ENCODE measurements at places on chromosomes 11 and 22. TPM values are rescaled to one million over a fixed set of nuclear protein-coding genes. Genes with fewer than 3 reads are reported as not detected.

The TRIM6 gene
- total RNA-seq = 2.1 TPM

The GGTLC2 gene
- total RNA-seq = not detected

The ANO1 gene
- 228 TPM for total RNA-seq

The PNPLA3 gene
- 11.4 TPM for total RNA-seq

The OR52A1 gene
- not detected for total RNA-seq

The POTEH gene
- not detected for total RNA-seq

The OLFML1 gene
- total RNA-seq = 12.9 TPM

- DNase-seq = no peak
Observed at GRCh38 chr11:10911907-10912306, 54.1 kb upstream of the ZBED5 start.

DNA sequence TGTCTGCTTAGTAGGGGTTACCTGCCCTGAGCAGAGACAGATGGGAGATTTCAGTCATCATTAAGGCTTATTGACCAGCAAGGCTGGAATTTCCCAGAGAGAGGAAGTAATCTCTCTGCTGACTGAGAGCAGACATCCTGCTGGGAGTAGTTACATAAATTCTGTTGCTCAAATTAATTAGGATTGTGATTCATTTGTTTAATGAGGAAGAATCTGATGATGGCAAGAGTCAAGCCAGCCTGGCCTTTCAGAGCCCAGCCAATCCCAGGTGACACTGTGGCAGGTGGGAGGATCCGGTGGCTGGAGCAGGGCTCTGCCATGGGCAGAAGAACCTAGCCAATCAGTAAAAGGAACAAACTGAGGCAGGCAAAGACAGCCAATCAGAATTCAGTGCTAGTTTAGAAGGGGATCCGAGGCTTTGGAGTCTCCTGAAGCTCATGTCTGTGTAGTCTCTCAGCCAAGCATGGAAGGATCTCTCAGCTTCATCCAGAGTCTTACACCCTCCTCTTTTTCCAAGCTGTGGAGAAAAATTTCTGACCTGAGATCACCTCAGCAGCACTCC is 61.2 kb upstream of the CHST1 start:
- no peak for DNase-seq

- DNase-seq = no peak
Observed at GRCh38 chr11:131027491-131027890, 111.2 kb upstream of the SNX19 start.

GRCh38 chr11:72897506-72897905 is 83.3 kb downstream of the ATG16L2 start:
- DNase-seq = no peak

DNA sequence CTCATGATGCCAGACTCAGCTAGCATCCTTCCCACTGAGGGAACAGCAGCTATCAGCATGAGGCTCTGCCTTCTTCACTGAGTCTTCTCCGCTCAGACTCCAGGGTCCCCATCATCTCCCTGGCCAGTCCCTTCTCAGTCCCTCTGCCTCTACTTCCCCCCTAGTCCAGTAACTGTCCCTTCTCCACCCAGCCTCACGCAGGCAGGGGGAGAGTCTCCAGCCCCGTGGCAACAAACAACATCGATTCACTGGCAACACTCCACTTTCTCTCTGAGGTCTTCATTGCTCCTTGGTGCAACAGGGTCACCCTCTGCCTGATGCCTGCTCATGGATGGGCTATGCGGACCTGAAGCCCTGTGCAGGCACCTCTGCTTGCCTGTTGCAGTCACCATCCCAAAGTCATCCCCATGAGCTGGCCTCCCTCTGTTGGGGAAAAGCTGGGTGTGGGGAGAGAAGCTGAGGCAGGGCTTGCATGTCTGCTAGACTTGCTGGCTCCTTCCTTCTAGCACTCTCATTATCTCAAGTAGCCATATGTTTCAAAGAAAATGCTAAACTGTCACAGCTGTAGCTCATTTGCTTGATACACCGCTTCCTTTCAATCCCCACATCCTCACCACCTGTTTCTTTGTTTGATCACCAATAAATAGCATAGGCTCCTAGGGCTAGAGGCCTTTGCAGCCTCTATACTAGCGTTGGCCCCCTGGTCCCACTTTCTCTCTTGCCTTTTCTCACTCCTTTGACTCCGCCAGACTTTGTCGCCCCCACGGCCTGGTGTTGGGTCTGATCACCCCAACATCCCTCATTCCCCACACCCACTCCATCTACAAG is 4.3 kb upstream of the BCR start:
- no peak for DNase-seq

- no peak for DNase-seq
Observed at GRCh38 chr11:96899971-96900370, 510.2 kb downstream of the JRKL start.

- no peak for DNase-seq
Observed at GRCh38 chr11:23673366-23673765, 813.1 kb upstream of the CCDC179 start.

DNA sequence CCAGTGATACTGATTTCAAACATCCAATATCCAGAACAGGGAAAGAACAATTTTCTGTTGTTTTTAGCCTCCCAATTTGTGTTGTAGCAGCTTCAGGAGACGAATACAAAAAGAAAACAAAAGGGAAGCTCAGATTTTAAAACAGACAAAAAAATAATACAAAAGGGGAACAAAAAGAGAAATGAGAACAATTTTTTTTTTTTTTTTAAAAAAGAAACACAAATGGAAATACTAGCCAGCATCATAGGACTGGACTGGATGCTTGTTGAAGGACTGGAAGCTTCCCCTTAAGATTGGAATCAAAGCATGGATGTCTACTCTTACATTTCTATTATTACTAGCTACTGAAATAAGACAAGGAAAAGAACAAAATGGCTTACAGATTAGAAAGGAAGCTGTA is 46.5 kb upstream of the SORL1 start:
- DNase-seq = no peak

- no peak for DNase-seq
Observed at GRCh38 chr11:14451825-14452224, 47.8 kb downstream of the COPB1 start.

GRCh38 chr22:22691716-22692701 is 47.6 kb downstream of the GGTLC2 start:
- peak; percentile 59 for DNase-seq

DNA sequence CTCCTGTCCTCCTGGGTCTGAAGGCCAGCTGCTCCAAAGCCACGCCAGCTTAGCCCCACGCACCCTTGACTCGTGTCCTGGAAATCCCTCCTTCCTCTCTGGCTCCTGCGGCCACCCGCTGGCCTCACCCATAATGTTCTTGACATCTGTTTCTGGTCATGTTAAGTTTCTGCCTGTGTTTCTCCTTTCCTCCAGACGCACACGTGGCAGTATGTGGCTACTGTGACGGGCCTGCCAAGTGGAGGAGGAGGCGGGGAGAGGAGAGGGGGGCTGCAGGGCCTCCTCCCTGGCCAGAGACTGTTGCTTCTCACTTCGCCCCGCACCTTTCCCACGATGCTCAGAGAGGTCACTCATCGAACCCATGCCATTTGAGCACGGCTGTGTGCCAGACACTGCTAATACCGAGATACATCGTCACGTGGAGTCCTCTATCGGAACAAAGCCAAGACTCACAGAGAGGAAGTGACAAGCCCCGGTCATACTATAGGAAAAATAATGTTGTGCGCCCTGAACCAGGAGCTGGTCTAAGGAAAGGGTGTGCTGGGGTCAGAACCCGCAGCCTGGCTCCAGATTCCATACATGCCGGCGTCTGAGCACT is 11.5 kb downstream of the C1QTNF6 start:
- DNase-seq = peak; percentile 58

- no peak for DNase-seq
Observed at GRCh38 chr11:31958076-31958735, 132.7 kb upstream of the RCN1 start.

DNA sequence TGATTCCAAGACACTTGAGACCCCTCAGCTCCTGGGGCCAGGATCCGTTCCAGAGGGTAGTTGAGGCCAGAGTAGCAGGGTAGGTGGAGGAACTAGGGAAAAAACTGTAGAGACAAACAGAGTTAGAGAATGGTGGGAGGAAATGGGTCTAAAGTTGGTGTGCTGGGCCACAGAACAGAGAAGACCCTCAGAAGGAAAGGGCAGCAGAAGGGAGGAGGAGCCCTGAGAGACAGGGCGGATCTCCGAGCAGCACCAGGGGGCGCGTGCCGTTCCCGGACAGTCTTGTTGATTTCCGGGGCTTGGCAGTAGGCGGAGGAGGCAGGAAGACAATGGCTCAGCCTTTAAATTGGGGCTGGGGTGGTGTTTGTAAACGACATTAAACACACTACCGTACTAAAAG is 2.4 kb upstream of the CECR2 start:
- DNase-seq = no peak

DNA sequence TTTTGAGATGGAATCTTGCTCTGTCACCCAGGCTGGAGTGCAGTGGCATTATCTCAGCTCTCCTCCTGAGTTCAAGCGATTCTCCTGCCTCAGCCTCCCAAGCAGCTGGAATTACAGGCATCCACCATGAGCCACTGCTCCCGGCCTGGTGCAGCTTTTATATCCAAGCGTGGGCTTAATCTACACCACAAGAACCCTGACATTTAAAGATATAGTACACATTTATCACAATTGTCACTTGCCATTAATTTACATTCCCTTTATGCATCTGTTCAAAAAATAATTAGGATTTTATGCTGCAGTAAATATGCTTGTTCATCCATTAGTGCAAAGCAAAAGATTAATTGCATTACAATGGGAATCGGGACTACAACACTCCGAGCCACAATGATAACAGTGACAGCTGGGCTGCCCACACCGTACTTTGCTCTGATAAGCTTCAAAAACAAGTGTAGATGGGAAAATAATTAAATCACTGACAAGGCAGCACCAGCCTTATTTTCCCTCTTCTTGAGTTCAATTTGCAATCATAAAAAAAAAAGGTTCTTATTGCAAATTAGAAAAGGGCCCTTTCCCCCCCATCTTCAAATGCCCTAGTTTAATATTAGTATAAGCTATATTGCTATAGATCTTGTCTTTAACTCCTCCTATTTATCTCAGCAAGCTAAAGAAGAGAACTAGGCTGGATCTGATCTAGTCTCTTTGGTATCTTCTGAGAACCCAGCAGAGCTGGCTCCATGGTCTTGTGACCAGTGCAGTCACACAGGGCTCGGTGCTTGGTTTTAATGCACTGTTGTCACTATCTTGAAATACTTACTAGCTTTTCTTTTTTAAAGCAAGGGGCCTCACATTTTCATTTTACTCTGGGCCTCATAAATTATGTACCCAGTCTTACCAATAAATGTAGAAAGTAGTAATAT is 206.2 kb upstream of the LRRC4C start:
- no peak for DNase-seq

GRCh38 chr11:79663017-79663416 is 222.2 kb upstream of the TENM4 start:
- DNase-seq = no peak

DNA sequence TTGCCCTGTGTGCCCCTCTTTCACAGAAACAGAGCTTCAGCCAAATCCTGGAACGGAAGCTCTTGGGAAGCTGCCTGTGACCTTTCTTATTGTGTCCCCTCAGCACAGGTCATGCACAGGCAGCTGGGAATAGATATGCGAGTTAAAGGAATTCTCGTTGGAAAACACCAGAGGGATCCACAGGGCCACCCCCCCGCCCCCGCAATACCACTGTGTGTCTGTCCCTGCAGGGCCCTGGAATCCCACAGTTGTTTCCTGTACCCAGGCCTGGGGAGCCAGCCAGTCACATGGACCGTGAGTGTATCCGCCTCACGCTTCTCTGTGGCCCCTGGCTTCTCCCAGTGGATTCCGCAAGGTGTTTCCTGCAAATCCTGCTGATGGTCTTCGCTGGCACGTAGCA is 29.0 kb downstream of the TIMP3 start:
- DNase-seq = peak; percentile 27

DNA sequence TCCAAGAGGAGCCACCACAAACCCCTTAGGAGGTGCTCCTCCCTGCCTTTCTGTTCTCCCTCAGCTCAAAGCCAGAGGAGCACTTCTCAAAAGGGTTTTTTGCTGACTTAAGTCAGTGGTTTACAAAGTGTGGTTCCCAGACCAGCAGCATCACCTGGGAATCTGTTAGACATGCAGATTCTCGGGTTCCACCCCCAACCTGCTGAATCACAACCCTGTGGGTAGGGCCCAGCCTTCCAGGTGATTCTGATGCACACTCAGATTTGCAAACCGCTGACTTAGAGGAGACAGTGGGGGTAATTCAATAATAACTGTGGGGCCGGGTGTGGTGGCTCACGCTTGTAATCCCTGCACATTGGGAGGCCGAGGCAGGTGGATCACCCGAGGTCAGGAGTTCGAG is 22.8 kb downstream of the CREB3L1 start:
- DNase-seq = no peak

DNA sequence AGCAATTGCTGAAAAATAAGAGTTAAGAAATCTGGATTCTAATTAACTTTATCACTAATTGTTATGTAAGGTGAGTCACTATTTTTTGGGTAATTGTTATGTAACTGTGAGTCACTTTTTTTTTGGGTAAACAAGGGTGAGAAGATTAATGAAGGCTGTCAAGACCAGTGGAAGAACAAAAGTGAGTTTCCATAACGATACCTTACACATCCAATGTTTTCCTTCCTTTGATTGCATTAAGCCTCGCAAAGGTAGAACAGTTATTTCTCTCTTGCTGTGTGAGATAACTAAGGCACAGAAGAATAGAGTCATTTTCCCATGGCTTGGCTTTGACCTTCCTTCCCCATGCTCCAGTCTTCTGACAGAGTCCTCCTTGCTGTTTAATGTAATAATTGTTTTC is 374.7 kb downstream of the DDX10 start:
- DNase-seq = no peak

- no peak for DNase-seq
Observed at GRCh38 chr11:64084146-64084950, 48.6 kb downstream of the FLRT1 start.

- no peak for DNase-seq
Observed at GRCh38 chr11:5521540-5521939, 5.0 kb upstream of the UBQLNL start.

DNA sequence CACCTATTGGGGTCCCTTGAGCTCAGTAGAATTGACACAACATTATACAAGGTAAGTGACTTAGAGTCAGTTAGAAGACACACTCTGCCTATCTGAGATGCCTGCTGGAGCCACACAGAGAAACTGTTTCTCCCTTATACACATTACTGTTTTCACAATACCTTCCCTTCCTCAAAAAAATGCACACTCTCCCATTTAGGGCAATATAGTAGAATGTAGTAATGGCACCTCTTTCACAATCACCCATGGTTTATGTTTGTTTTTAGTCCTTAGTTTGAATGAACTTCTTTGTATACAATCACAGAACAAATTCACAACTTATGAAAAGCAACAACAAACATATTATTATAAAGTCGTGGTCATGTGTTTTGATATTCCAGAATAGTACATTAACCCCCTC is 14.3 kb downstream of the OR52H1 start:
- no peak for DNase-seq

Data from mucosa of gallbladder (tissue), 1 donor.